ENCODE measurements at places on chromosomes 4 and X. TPM values are rescaled to one million over a fixed set of nuclear protein-coding genes. Genes with fewer than 3 reads are reported as not detected.

DNA sequence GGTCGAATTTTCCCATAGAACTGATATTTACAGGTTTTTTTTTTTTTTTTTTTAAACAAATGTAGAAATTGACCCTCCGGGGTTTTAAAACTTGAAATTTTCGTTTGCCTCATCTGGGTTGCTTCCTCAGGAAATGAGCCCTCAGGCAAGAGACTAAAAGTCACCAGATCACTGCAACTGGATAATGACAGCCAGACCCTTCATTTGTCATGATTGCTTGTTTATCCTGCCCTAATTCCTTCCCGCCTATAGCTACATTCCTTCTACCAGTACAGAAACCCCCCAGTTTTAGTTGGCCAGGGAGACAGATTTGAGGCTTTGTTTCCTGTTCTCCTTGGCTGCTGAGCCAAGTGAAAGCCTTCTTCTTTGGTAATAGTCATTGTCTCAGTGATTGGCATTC is 44.0 kb upstream of the IGFBP7 start:
- H3K27ac ChIP-seq, result no peak overlapping the region
- no peak overlapping the region for H3K4me3 ChIP-seq
- no peaks in the 10 kb centered on the region for H3K36me3 ChIP-seq
- no peaks in the 10 kb centered on the region for H3K27me3 ChIP-seq
- DNase-seq, result no peak

- no peak overlapping the region for H3K4me3 ChIP-seq
- H3K4me1 ChIP-seq, result peaks cover 3% of the 10 kb centered on the region
- H3K27me3 ChIP-seq, result no peaks in the 10 kb centered on the region
- H3K36me3 ChIP-seq, result no peaks in the 10 kb centered on the region
Measured at GRCh38 chr4:139210486-139210885, 33.5 kb upstream of the ELF2 start.

Gene CENPI
- 3.3 TPM for total RNA-seq

DNA sequence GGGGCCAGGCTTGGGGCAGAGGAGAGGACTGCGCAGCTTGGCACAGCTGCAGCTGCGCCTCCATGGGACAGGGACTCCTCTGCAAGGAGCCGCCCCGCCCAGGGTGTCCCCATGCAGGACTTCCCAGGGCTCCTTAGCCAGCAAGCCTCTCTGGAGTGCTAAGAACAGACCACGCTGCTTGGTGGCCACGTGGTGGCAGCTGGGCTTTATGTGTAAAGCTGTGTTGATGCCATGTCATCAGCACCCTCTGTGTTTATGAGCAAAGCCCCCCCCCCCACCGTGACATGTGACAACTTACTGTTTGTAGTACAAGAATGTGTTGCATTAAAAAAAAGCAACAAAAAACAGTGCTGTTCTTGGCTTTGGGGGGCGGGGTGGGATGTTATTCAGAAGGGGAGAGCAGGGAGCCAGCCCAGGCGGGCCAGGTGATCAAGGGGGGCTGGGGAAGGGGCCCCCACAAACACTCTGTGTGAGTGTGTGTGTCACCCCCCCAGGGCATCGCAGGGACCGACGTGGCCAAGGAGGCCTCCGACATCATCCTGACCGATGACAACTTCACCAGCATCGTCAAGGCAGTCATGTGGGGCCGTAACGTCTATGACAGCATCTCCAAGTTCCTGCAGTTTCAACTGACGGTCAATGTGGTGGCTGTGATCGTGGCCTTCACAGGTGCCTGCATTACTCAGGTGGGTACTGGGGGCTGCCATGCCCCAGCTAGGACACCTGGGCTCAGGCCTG is 40.3 kb downstream of the ATP2B3 start:
- H3K27ac ChIP-seq, result no peak overlapping the region
- DNase-seq, result no peak
- H3K4me1 ChIP-seq, result no peaks in the 10 kb centered on the region
- no peak overlapping the region for H3K4me3 ChIP-seq
- no peaks in the 10 kb centered on the region for H3K36me3 ChIP-seq
- no peaks in the 10 kb centered on the region for H3K27me3 ChIP-seq

- no peaks in the 10 kb centered on the region for H3K27me3 ChIP-seq
- H3K4me3 ChIP-seq, result no peak overlapping the region
- no peaks in the 10 kb centered on the region for H3K36me3 ChIP-seq
- no peaks in the 10 kb centered on the region for H3K4me1 ChIP-seq
- DNase-seq, result no peak
Measured at GRCh38 chrX:148917441-148917840, 417.0 kb downstream of the AFF2 start.

Gene CPLX1
- not detected for total RNA-seq

DNA sequence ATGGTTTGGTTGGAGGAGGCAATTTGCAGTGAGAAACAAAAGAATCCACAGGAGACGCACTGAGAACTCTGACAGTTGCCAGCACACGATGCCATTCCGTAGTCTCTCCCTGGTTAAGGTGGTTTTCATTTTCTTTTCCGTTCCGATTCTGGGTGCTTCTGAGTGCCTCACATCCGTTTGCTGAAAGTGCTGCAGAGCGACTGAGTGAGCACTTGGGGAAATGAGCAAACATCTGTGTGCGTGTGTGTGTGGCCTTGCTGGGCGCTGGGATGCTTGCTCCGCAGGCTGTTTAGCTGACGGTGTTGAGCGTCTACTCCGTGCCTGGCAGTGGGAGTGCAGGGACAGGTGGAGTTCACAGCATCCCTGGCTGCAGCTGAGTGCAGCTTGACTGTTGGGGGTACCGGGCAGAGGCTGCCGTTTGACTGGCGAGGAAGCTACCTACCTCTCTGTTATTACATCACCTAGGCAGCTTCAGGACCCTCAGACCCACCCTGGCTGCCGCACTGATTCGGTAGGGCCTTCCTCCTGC is 49.3 kb downstream of the SORCS2 start:
- H3K27ac ChIP-seq, result no peak overlapping the region
- H3K4me1 ChIP-seq, result peaks cover 4% of the 10 kb centered on the region
- no peaks in the 10 kb centered on the region for H3K36me3 ChIP-seq
- DNase-seq, result no peak
- H3K27me3 ChIP-seq, result no peaks in the 10 kb centered on the region
- H3K4me3 ChIP-seq, result no peak overlapping the region

GRCh38 chrX:99654188-99654587 is 755.9 kb downstream of the PCDH19 start:
- no peak overlapping the region for H3K4me3 ChIP-seq
- no peak overlapping the region for H3K27ac ChIP-seq
- no peak for DNase-seq
- no peaks in the 10 kb centered on the region for H3K27me3 ChIP-seq
- no peaks in the 10 kb centered on the region for H3K36me3 ChIP-seq
- no peaks in the 10 kb centered on the region for H3K4me1 ChIP-seq

Gene CSAG1
- total RNA-seq, result not detected

GRCh38 chrX:66232296-66232695 is 68.2 kb downstream of the HEPH start:
- no peaks in the 10 kb centered on the region for H3K4me1 ChIP-seq
- no peaks in the 10 kb centered on the region for H3K36me3 ChIP-seq
- H3K27me3 ChIP-seq, result no peaks in the 10 kb centered on the region
- no peak for DNase-seq
- H3K27ac ChIP-seq, result no peak overlapping the region
- no peak overlapping the region for H3K4me3 ChIP-seq

Gene FAM133A
- total RNA-seq, result not detected

DNA sequence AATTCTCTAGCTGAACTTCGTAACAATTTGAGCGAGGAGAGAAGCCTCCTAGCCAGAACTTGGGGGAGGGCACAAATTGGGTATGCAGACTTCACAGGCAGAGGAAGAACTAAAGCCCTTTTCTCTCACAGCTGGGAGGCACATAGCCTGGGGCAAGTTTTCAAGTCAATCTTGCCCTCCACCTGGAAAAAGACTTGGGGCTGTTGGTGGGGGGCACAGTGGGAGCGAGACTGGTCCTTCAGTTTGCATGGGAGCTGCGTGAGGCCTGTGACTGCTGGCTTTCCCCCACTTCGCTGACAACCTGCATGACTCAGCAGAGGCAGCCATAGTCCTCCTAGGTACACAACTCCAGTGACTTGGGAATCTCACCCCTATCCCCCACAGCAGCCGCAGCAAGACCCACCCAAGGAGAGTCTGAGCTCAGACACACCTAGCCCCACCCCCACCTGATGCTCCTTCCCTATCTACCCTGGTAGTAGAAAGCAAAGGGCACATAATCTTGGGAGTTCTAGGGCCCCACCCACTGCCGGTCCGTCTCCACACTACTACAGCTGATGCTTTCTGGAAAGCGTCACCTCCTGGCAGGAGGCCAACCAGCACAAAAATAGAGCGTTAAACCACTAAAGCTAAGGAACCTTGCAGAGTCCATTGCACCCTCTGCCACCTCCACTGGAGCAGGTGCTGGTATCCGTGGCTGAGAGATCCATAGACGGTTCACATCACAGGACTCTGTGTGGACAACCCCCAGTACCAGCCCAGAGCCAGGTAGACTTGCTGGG is 160.8 kb downstream of the CBLL2 start:
- H3K27ac ChIP-seq, result no peak overlapping the region
- H3K27me3 ChIP-seq, result no peaks in the 10 kb centered on the region
- DNase-seq, result no peak
- no peaks in the 10 kb centered on the region for H3K36me3 ChIP-seq
- H3K4me3 ChIP-seq, result no peak overlapping the region

DNA sequence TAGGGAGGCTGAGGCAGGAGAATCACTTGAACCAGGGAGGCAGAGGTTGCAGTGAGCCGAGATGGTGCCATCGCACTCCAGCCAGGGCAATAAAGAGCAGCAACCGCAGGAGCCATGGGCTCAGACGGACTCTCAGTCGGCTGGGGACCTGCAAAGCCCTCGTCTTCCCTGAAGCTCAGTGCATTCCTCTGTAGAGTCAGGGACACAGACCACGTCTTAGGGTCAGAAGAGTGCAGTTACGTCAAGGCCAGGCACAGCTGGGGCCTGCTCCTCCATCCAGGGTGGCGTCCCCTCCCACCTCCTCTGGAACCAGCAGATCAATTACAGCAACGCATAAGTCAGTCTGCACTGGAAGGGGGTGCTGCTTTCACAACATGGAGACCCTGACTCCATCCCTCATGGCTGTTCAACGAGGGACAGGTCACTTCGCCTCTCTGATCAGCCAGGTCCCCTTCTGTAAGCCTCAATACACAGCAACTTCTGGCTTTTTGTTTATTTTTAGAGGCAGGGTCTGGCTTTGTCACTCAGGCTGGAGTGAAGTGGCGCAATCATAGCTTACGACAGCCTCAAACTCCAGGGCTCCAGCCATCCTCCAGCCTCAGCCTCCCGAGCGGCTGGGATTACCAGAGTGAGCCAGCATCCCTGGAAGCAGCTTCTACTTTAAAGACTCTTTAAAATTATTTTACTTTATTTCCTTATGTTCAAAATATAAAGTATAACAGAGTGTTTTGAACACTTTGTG is 76.4 kb downstream of the ZFYVE28 start:
- H3K4me3 ChIP-seq, result no peak overlapping the region
- H3K36me3 ChIP-seq, result peaks cover 44% of the 10 kb centered on the region
- H3K4me1 ChIP-seq, result no peaks in the 10 kb centered on the region
- DNase-seq, result no peak
- no peak overlapping the region for H3K27ac ChIP-seq
- H3K27me3 ChIP-seq, result no peaks in the 10 kb centered on the region

Gene GLUD2
- 8.1 TPM for total RNA-seq

Gene INPP4B
- 18.4 TPM for total RNA-seq

Gene TRMT44
- 71.4 TPM for total RNA-seq

DNA sequence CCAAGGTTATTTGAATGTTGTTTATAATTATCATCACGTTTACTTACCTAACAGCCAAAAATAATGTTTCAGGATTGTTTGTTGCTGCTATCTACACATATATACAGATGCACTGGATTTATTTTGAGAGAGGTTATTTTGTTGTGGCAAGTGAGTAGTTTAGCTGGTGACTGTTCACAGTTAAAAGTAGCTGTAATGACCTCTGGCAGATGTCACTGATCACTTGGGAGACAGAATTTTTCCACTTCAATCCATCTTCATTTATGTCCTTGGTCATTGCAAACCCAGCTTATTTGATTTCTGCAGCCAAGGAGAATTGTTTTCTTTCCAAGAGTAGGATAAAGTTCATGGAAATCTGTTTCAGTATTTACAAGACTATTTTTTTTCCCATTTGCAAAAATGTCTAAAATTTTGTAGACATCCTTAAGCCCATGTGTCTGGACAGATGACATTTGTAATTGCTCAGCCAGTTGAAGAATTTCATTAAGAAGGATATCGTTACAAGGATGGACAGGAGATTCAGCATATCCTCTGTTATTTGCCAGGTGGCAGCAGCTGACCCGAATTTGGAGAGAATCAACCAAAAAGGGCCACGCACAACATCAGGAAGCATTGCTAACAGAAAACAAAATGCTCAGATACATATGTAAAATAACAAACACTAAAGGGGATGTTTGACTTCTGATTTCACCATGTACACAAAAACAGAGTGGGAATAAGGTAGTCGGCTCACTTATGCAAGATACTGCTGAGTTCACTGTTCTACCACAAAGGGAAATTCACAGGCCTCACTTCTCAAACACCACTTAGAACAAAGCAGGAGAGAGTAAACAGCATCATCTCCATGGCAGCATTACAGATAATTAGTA is 64.5 kb downstream of the GPRIN3 start:
- H3K36me3 ChIP-seq, result no peaks in the 10 kb centered on the region
- H3K27ac ChIP-seq, result no peak overlapping the region
- no peaks in the 10 kb centered on the region for H3K4me1 ChIP-seq
- no peak for DNase-seq

DNA sequence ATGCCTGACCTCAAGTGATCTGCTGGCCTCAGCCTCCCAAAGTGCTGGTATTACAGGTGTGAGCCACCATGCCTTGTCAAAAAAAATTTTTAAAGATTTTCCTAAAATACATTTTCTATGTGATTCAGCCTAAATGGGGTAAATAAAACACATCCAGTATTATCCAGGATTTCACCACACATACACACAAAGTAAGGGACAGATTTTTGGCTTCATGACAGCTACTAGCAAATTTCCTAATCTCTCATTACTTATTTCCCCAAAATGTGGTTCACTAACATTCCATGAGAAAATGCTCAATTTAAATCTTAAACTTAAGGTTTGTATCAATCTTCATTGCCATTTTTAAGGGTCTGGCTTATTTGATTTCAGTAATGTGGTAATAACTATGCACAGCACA is 348.5 kb upstream of the INTU start:
- no peaks in the 10 kb centered on the region for H3K4me1 ChIP-seq
- no peaks in the 10 kb centered on the region for H3K27me3 ChIP-seq
- H3K27ac ChIP-seq, result no peak overlapping the region
- H3K4me3 ChIP-seq, result no peak overlapping the region
- no peaks in the 10 kb centered on the region for H3K36me3 ChIP-seq

DNA sequence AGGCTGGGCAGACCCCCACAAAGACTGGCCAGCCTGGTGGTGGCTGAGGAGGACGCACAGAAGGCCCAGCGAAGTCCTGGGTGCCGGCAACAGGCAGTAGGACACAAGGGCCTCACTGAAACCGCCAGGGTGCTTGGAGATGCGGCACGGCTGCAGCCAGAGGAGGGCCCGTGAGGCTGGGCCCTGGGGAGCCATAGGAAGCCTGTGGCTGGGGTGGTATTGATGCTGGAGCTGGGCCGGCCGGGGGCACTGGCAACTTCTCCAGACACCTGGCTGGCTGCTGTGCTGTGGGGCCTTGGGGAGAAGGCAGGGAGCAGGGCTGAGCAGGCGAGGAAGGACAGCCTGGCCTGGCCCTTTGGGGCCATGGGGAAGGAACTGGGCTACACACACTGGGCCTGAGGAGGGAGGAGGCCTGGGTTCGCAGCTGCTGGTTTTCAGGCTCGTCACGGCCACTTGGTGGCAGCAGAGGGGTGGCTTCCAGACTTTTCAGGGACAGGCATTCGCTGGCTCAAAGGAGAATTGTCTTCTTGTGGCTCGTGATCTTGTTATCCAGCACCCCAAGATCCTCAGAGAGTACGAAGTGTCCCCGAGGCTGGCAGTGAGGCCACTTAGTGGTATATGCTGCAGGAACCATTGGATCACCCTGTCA is 37.2 kb downstream of the ATP2B3 start:
- H3K27ac ChIP-seq, result no peak overlapping the region
- H3K4me3 ChIP-seq, result no peak overlapping the region
- H3K4me1 ChIP-seq, result no peaks in the 10 kb centered on the region
- H3K27me3 ChIP-seq, result peaks cover 6% of the 10 kb centered on the region

Gene SPATA18
- 2.9 TPM for total RNA-seq

Gene RBM41
- 15.7 TPM for total RNA-seq
